ENCODE measurements at places on chromosomes 11 and 22.

GRCh38 chr11:46100670-46101069 lies 20.6 kb downstream of the PHF21A start:
- no peak for DNase-seq

DNA sequence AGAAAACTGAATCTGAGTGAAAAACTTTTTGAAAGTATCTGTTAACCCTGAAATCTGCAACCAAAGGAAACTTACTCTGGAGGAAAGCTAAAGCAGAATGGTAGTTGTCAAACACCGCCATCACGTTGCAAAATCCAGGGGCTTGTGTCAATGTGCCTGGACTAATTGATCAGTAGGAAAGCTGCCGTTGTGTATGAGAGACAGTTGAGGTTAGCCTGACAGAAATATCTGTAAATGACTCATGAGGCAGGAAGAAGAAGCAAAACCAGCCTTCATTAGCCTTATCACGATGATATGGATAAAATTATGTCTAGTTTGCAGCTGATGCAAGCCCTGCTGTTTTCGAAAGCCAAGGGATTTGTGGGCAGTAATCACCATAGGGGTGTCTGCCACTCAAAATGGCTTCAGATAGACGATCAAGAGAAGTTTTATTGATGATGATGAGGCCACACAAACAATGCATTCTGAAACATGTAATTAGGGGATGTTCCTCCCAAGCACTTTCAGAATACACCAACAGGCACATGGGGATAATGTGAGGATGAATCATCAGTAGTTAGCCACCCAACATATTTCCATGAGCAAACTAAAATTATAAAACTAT lies 8.9 kb downstream of the SCGB1A1 start:
- peak; percentile 77 for DNase-seq

DNA sequence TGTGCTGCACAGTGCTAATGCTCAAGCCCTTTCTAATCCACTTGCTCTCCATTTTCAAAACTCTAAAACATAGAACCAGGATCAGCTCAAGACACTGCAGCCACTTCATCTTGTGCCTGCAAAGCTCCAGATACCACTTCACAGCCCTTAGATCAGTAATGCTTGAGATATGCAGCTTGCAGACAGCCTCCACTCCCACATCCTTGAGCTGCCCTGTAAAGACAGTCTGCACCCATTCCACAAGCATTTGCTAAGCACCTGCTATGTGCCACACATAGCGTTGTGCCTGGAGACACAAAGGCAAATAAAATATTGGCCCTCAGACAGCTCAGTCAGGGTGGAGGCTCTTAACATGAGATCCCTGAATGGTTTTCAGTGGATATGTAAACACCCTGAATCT lies 192.5 kb upstream of the SNX19 start:
- DNase-seq = no peak

DNA sequence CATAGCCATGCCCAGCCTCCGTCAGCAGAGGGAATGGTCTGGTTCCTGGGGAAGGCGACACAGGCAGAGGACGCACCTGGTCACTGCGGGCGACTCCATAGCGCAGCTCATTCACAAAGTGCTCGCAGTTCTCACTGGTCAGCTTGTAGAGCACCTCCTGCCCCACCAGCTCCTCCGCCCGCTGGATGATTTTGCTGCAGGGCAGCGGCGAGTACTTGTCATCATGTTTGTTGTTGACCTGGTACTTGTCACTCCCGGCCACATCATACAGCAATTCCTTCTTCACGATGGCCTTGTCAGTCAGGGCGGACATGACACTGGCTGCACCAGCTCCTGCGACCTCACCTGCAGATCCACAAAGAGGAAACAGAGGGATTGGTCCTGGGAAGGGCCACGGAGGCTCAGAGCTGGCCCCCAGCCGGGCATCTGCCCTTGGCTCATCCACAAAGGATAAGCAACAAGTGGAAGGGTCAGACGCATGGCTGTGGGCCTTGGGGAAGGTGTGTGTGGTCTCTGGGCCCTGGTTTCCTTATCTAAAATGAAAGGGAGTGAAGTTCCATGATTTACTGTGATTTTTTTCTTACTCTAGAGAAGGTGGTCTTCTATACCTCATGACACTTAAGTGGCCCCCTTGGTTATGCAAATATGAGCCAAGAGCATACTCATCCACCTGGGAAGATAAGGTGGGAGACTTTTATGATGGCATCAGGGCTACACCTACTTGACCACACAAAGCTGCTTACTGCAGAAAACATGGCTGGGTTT lies 24.0 kb downstream of the PLAAT3 start:
- DNase-seq = no peak

DNA sequence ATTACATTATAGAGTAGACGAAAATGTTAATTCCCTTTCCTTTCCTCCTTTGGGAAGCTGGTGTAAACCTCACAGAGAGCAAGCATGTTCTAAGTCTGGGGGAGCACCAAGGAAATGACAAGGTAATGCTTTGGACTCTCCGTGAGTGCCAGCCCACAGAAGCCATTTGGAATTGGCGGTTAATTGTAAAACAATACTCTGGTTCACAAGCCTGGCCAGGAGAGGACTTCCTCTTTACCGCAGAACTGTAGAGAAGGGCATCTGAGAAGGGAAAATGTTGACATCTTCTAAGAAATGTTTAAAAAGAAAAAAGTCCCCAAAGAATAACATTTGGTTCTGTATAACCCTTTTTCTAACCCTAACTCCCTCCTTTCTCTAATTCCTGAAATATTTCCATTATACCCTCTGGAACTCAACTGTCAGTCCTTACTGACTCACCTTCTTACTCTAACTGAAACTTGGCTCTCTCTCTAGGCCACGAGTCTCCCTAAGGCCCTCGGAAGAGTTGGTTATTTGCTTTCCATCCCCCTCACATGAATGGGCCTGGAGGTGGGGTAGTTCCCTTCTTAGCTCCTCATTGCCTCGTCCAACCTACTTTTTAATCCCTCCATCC lies 379.8 kb downstream of the SOX6 start:
- no peak for DNase-seq

DNA sequence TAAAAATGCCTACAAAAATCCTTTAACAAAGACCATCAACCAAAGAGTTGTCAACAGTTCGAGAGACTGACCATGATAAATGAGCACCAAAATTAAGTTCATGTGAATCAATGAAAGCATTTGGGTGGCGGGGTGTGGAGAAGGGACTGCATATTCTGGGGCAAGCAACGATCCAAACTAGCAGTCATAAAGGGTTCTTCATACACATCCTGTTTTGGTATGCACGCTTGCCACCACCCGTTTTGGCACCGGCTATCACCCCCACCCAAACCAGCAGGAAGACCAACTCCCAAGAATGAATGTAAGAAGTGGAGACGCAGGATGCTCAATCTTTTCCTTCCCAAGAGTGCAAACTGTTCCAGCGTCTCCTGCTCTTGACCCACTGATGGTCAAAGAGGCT lies 80.8 kb downstream of the SGSM3 start:
- no peak for DNase-seq

GRCh38 chr11:109089144-109089543 lies 332.8 kb upstream of the C11orf87 start:
- DNase-seq = no peak

GRCh38 chr11:132336781-132337535 lies 966.5 kb downstream of the NTM start:
- DNase-seq = no peak

GRCh38 chr11:65625628-65626342 lies 10.2 kb downstream of the PCNX3 start:
- DNase-seq = peak; percentile 81

GRCh38 chr11:111879637-111879960 lies 258 bp downstream of the CFAP68 start:
- no peak for DNase-seq

DNA sequence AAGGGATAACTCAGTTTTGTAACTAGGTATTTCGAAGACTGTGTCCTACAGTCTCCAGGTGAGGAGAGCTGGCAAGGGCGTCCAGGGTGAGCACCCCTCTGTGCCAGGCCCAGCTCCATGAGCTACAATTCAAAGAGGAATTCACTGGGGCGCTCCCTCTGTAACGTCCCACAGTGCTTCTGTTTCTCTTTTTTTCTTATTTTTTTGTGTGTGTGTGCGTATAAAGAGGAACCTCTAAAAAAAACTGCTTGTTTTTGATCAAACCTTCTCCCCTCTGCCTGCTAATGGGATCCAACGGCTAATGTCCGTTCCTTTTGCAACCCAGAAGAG lies 17.1 kb downstream of the ASCC2 start:
- DNase-seq = no peak
